A549 treated with CORT108297 at 1 μM for 4 hours (cell line): ENCODE measurements at places on chromosomes 7 and 10. TPM values are rescaled to one million over a fixed set of nuclear protein-coding genes. Genes with fewer than 3 reads are reported as not detected.

Gene KIF20B
- total RNA-seq, result 11.2 to 17.1 TPM (median 14.4 TPM) in 5 replicates

Gene TNKS2
- 15.4 to 22.3 TPM (median 20.5 TPM) in 5 replicates for total RNA-seq

Gene CCDC172
- total RNA-seq, result not detected in 5 replicates

Gene CCL24
- not detected in 5 replicates for total RNA-seq

Gene FAM13C
- total RNA-seq, result 0.06 to 0.23 TPM (median 0.09 TPM) in 5 replicates

Gene ANXA7
- 108 to 121 TPM (median 113 TPM) in 5 replicates for total RNA-seq

Gene SPAG6
- not detected in 5 replicates for total RNA-seq

Gene ZPBP
- not detected in 5 replicates for total RNA-seq

Gene PROSER2
- 28.1 to 42.6 TPM (median 39.2 TPM) in 5 replicates for total RNA-seq

Gene PKD1L1
- 0.03 to 0.18 TPM (median 0.15 TPM) in 5 replicates for total RNA-seq

Gene IQUB
- 0.05 to 0.09 TPM (median 0.05 TPM) in 5 replicates for total RNA-seq

Gene ABCC2
- 150 to 171 TPM (median 160 TPM) in 5 replicates for total RNA-seq

Gene ZNHIT1
- 78.6 to 107 TPM (median 95.2 TPM) in 5 replicates for total RNA-seq

Gene CUX1
- 39.5 to 48.9 TPM (median 46.8 TPM) in 5 replicates for total RNA-seq

Gene ZNF365
- 0.93 to 1.3 TPM (median 1.2 TPM) in 5 replicates for total RNA-seq

Gene CCM2
- 35.8 to 48.2 TPM (median 45.8 TPM) in 5 replicates for total RNA-seq

Gene OR6B1
- not detected in 5 replicates for total RNA-seq

Gene GRM8
- total RNA-seq, result 0.24 to 0.52 TPM in 2 of 5 replicates, not detected in the others

Gene SPRN
- 0.17 to 0.36 TPM (median 0.26 TPM) in 5 replicates for total RNA-seq

Gene SPOCK2
- total RNA-seq, result 0.18 to 0.47 TPM (median 0.37 TPM) in 5 replicates

Gene CCZ1B
- total RNA-seq, result 20.6 to 35.4 TPM (median 23.8 TPM) in 5 replicates

Gene SYT15
- 2.6 to 3.5 TPM (median 2.9 TPM) in 5 replicates for total RNA-seq

Gene TAC1
- not detected in 5 replicates for total RNA-seq

Gene VWA2
- total RNA-seq, result 0.02 to 0.06 TPM in 2 of 5 replicates, not detected in the others

Gene VPS37D
- 2.4 to 6.4 TPM (median 4.7 TPM) in 5 replicates for total RNA-seq

Gene CDK6
- total RNA-seq, result 14.1 to 19.5 TPM (median 16.3 TPM) in 5 replicates

Gene SPDYE6
- total RNA-seq, result not detected in 5 replicates

Gene MDFIC
- total RNA-seq, result 17.2 to 26.0 TPM (median 23.7 TPM) in 5 replicates

Gene TDRD1
- not detected in 5 replicates for total RNA-seq

Gene CPN1
- 0.14 to 0.32 TPM (median 0.23 TPM) in 5 replicates for total RNA-seq

Gene PCLO
- 0.79 to 1.4 TPM (median 0.96 TPM) in 5 replicates for total RNA-seq

Gene CD36
- total RNA-seq, result 0.03 to 0.17 TPM (median 0.07 TPM) in 4 of 5 replicates, not detected in the other

Gene CEP55
- 55.6 to 80.3 TPM (median 65.6 TPM) in 5 replicates for total RNA-seq

Gene BAMBI
- 13.1 to 17.1 TPM (median 15.0 TPM) in 5 replicates for total RNA-seq

Gene ADRA2A
- total RNA-seq, result 0.02 to 0.05 TPM (median 0.03 TPM) in 4 of 5 replicates, not detected in the other

Gene ATP6V0A4
- total RNA-seq, result 0.12 to 0.18 TPM (median 0.15 TPM) in 5 replicates

Gene CARD11
- total RNA-seq, result 1.0 to 2.2 TPM (median 1.6 TPM) in 5 replicates

Gene CRHR2
- not detected in 5 replicates for total RNA-seq

Gene KEL
- not detected in 5 replicates for total RNA-seq

Gene ZNF853
- 1.8 to 2.9 TPM (median 2.2 TPM) in 5 replicates for total RNA-seq

Gene HOXA1
- 2.5 to 4.0 TPM (median 3.5 TPM) in 5 replicates for total RNA-seq

Gene CCDC201
- 0.02 TPM in 1 of 5 replicates, not detected in the others for total RNA-seq

Gene RNF148
- total RNA-seq, result not detected in 5 replicates

Gene AFAP1L2
- 21.0 to 29.6 TPM (median 27.0 TPM) in 5 replicates for total RNA-seq

Gene SPDYE11
- total RNA-seq, result not detected in 5 replicates

Gene JCAD
- total RNA-seq, result 7.8 to 10.1 TPM (median 8.2 TPM) in 5 replicates

Gene EMX2
- not detected in 5 replicates for total RNA-seq

Gene UTF1
- total RNA-seq, result 0.07 to 0.10 TPM in 2 of 5 replicates, not detected in the others

Gene GATA3
- 4.5 to 6.0 TPM (median 5.5 TPM) in 5 replicates for total RNA-seq

Gene GNAT3
- total RNA-seq, result not detected in 5 replicates

Gene VAX1
- total RNA-seq, result 1.0 to 1.9 TPM (median 1.6 TPM) in 5 replicates

Gene BMPR1A
- total RNA-seq, result 20.4 to 27.4 TPM (median 23.7 TPM) in 5 replicates

Gene IL2RA
- total RNA-seq, result not detected in 5 replicates
